MV-4-11 (cell line): ENCODE measurements at places on chromosomes 1 and 21.
A peak's percentile ranks its signal among the peaks of the same experiment; 100 is the strongest.

GRCh38 chr1:30534551-30534940, 188.8 kb downstream of the MATN1 start:
- no peak for DNase-seq

- peak; percentile 57 for DNase-seq
These were observed 53.1 kb downstream of the ABCD3 start for GRCh38 chr1:94471271-94471670.

DNA sequence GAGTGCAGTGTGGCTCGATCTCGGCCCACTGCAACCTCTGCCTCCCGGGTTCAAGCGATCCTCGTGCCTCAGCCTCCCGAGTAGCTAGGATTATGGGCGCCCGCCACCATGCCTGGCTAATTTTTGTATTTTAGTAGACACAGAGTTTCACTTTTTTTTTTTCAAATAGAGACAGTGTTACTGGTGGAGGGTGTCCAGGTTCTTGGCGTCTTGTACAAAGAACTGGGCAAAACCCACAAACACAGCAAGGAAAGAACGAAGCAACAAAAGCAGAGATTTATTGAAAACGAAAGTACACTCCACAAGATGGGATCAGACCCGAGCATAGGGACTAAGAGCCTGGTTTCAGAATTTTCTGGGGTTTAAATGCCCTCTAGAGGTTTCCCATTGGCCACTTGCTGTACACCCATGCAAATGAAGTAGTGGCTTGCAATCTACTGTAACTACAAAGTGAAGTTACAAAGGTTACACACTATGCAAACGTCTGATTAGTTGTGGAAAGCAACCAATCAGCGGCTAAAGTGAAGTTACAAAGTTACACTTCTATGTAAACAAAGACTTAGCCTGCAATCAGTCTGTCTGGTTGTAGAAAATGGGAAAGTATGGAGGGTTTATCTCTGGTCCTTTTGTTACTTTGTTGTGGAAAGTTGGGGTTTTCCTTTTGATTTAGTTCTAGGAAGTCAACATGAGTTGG, 199.1 kb downstream of the DYRK1A start:
- peak; percentile 11 for DNase-seq

- peak; percentile 13 for DNase-seq
These were observed 4.7 kb upstream of the ECE1 start for GRCh38 chr1:21295002-21295401.

- no peak for DNase-seq
These were observed 27.4 kb downstream of the SNRPE start for GRCh38 chr1:203888807-203889251.
